ENCODE measurements at places on chromosomes 3 and 15.

DNA sequence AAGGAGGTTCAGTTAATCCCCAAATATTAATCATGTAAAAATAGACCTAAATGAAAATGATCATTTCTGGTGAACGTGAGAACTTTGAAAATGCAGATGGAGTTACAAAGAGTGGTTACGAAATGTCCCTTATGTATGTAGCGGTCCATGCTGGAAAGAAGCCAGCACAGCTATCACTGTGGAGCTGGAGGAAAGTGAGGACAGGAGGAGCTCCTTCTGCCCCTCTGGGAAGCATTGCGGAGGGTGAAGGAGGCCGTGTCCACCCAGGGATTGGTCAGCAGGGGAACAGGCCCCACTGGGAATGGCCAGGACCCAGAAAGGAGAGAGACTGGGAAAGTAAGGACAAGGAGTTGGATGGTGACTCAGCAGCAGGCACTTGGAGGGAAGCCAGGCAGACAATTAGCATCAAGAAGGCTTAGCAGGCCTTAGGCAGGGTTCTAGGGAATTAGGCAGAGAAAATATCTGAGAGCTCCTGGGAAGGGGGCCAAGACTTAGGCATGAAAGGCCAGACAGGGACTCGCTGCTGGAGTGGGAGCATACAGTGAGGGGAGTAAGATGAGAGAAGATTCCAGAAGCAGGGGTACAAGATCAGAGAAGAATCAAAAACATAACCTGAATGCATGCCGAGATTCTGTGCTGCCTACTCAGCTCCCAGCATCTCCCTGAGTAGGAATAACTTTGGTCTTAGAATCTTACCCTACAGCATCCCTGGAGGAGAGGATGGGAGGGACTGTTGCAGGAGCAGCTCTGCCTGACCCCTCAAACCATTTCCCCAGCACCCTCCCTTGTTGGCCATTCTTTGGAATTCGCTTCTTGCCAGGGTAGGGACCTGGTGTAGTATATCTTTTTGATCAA, 171.0 kb upstream of the UMPS start:
- no peak for DNase-seq

GRCh38 chr15:89068325-89068784, 19.9 kb upstream of the ABHD2 start:
- no peak for DNase-seq

DNA sequence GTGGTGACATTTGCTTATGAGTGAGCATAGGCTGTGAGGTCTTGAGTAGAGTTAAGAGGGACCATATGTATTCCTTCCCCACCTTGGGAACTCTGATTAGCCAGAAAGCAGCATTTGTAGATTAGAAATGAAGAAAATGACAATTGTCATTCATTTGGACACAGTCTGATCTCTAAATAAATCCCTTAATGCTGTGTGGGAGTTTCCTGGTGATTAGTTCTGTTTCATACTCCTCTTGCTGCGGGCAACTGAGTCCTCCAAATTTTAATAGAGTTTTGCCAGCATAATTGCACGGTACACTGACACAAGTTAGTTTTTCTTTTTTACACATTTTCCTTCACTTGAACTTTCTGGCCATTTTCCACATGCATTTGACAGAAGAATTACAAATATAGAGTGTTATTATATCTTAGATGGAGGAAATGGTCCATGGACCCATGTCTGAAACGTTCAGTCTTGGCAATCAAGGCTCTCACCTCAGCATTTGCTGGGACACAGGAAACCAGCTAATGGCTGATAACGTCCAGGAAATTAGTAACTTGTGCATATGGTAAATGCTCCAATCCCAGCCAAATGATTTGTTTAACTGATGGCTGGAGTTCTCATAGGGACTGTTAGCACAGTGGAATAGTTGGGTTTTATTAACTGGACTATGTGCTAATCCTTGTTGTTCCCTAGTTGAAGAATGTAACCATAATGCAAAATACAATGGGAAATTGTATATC, 321.2 kb downstream of the RBMS3 start:
- DNase-seq, result no peak

DNA sequence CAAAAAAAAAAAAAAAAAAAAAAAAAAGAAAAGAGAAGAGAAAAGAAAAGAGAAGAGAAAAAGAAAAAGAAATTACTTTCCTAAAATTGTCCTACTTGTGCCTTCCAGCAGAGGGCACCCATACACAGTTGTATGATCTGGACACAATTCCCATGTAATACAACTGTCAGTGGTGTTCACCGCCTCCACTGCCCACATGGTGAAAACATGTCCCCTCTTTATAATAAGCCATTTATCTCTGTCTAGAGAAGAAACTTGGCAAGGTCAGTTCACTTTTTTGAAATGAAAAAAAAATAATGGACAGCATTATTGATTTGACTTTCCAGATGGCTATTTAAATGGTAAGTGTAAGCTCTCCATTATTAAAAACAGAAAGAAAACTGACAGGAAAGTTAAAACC, 459.4 kb downstream of the GBE1 start:
- peak; percentile 1 for DNase-seq

- no peak for DNase-seq
These were observed 41.9 kb downstream of the NOX5 start for GRCh38 chr15:69056365-69056764.

GRCh38 chr15:51054535-51054934, 40.2 kb downstream of the TNFAIP8L3 start:
- no peak for DNase-seq

DNA sequence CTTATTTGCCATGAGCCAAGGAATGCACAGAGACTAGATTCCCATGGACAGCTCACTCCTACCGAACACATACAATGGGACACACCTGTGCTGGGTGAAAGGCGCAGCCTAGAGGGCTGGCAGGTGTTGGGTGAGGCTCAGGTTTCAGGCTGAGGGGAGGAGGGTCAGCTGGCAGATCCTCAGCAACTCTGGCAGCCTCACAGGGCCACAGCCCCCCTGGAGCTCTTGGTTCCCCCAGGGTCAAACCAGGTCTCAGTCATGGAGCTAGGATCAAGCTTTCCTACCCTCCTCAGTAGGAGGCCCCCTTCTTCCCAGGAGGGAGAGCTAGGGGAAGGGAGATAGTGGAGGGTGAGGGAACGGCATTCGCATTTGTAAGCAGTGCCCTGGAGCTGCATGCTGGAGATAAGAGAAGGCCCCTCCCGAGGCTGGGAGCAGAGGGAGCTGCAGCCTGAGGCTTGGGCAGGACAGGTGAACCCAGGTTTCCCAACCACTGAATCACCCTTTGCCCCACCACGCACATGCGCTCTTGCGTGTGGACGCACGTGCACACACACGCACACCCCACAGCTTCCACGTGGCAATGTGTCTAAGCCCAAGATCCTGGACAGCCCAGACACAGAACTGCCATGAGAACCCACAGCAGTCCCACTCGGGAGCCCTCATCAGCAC, 26.3 kb upstream of the TFRC start:
- DNase-seq, result no peak

DNA sequence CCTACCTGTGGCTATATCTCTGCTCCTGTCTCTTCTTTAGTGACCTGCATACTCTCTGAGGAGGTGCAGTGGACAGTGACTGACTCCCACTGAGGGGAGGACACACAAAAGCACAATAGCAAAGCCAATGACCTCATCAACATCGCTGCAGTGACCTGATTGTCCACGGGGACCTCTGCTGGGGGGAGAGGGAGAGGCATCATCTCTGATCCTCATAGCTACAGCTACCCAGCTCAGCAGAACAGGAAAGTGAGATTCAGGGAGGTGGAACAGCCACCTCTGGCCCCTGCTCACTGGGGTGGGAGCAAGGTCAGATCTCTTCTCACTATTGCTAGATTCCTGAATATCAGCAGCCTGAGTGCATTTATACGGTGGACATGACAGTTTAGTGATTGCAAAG, 179.2 kb downstream of the ATP10A start:
- DNase-seq, result no peak

DNA sequence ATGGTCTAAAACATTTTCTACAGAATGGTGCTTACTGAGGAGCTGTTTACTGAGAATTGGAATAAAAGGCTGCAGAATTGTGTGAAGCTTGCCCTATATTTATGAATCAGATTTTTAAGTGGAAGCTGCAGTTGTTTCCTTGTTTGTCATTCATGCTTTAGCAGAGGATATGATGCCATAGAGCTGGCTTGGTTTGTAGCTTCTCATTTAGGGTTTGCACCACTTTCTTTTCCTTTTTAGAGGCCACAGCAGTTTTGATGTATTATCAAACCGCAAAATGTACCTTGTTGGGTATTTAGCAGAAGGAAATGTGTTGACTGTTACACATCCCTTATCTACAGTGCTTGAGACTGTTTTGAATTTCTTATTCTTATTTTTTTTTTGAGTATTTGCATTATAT, 66.2 kb downstream of the RASA2 start:
- peak; percentile 37 for DNase-seq

DNA sequence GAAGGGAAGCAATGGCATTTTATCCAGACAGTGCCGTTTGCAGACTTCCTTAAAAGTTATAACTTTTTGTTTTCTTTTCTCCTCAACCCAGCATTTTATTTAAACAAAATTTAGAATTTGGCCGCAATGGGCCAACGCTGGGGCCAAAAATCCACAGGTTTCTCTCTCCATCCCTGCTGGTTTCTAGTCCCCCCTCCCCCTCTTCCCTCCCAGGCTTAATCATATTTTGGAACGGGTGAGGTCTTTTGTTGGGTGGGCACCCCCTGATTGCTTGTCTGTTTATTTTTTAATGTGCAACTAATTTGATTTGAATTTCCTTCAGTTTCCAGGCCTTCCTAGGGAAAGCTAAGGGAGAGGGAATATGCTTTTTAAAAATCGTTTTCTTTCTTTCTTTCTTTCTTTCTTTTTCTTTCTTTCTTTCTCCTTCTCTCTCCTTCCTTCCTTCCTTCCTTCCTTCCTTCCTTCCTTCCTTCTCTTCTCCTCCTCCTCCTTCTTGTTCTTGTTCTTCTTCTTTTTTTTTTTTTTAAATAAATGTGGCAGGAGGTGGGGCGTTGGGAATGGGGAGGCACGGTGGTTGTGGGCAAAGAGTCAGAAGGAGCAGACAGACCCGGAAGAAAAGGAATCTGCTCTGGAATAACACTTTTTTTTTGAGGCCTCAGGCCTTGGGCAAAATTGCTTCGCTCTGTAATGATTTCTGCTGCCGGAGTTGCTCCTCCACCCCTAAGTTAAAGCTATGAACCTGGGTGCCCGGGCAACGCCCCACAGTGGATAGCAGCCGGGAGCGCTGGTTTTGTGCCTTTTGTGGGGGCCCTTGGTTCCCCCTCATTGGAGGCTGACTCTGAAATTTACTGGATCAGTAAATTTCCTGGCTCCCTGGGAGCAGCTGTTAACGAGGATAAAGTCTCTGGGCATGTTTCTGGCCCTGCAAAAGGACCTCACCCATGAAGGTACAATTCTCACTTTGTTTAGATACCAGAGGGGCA, 1.9 kb downstream of the FNDC3B start:
- DNase-seq, result no peak

DNA sequence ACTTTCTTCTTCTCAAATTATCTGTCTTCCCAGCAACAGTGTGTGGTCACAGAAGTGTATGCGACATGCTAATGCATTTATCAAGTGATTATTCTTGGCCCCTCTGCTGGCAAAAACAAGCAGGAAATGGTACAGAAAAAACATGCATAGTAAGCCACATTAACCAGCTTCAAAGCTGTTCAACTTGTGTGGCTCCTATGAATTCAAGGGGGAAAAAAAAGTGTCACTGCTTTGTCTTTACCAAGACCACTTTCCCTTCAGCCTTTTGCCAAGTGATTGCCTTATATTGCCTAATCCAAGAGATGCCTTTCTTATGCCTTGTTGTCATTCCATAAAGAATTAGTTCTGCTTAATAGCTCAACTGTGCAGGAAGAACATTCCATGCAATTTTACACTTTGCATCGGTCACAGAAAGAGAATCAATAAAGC, 39.1 kb downstream of the PRTG start:
- DNase-seq, result no peak

DNA sequence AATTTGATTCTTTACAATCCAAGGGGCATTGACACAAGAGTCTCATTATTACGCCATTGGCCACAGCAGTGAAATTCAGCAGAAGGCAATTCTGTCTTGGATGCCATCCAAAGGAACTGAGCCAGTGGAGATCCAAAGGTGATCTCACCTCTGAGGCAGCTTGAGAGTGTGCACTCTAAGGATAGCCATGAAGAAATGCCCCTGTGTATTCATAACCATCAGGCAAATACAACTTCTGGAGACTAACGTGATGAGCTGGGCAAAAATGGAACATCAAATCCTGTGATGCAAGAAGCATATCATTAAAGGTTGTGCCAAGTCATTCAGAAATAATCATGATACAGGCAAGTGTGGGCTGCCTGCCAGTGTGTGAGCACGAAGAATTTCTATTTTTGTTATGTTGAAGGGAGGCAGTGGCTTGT, 41.4 kb downstream of the ROBO2 start:
- DNase-seq, result no peak

DNA sequence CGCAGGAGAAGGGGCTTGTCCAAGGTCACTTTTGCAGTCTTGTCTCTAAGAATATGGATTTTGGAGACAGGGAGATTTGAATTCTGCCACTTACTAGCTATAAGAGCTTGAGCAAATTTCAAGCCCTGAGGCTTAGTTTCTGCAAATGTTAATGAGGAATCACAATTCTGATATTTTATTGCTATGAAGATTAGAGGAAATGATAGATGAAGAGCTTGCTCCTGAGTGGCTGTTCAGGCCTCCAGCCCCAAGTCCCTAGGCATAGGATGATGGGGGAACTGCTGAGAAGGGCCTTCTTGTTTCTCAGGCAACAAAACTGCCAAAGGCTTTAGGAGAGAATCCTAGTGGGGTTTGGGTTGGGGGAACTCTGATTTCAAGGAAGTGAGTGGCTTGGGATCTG, 18.8 kb upstream of the PSTPIP1 start:
- no peak for DNase-seq

DNA sequence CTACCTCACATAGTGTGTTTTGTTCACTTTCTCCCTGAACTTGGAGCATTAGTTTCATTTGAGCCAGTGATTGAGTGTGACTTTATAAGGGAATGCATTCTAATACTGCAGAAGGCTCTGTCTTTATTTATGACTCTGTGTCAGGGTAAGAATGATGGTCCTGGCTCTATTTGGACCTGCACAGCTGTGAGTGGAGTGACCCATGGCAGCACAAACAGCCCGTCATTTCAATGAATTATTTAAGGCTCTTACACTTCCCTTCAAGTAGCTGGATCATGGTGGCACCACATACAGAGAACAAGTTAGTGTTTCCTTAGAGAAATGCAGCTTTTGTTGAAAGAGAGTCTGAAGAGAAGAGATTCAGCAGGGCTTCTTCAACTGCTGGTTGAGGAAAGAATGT, 16.4 kb downstream of the TMEM108 start:
- no peak for DNase-seq

DNA sequence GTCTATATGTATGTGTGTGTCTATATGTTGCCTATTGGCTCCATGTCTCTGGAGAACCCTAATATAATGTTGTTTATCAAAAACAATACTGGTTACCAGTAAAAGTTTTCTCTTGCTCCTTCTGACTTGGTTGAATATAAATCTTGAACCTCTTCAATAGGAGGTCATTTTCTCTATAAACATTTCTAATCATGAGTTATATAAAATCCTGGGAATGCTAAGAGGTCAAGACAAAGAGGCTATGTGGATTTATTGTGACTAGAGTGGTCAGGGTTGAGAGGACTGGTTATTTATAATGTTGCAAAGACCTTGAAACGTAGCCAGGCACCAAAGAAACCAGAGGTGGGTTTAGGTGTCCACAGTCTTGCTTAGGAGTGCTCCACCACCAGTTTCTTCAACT, 1.2 kb upstream of the MINDY4B start:
- no peak for DNase-seq

- no peak for DNase-seq
These were observed 450.4 kb downstream of the MFSD1 start for GRCh38 chr3:159252274-159252673.

- DNase-seq, result no peak
These were observed 19.1 kb upstream of the GOLGA8A start for GRCh38 chr15:34456658-34457057.
